Adipose tissue (tissue), 3 donors: ENCODE measurements at places on chromosomes 2 and 18. TPM values are rescaled to one million over a fixed set of nuclear protein-coding genes. Genes with fewer than 3 reads are reported as not detected.

Gene PDE1A
- 27.3 TPM for polyA plus RNA-seq

Gene ABCG5
- polyA plus RNA-seq: 0.06 TPM

Gene TIGD1
- polyA plus RNA-seq: 1.2 TPM

Gene PSMA8
- not detected for polyA plus RNA-seq

Gene UGT1A5
- not detected for polyA plus RNA-seq

Gene ZNF2
- polyA plus RNA-seq: 0.79 TPM

Gene POTEI
- polyA plus RNA-seq: under 0.01 TPM

Gene BOK
- polyA plus RNA-seq: 43.2 TPM

Gene TBR1
- 0.03 TPM for polyA plus RNA-seq

Gene NT5C1B
- polyA plus RNA-seq: not detected

Gene HRH4
- polyA plus RNA-seq: 0.11 TPM

Gene COQ10B
- polyA plus RNA-seq: 25.4 TPM

Gene DOK6
- polyA plus RNA-seq: 0.13 TPM

Gene TUBA3D
- polyA plus RNA-seq: not detected

Gene TRIM43
- polyA plus RNA-seq: not detected

Gene KCNF1
- not detected for polyA plus RNA-seq

Gene KCNG2
- 0.05 TPM for polyA plus RNA-seq

Gene DBI
- polyA plus RNA-seq: 207 TPM

Gene CYTIP
- 1.3 TPM for polyA plus RNA-seq

Gene FN1
- 76.8 TPM for polyA plus RNA-seq

Gene SP140
- polyA plus RNA-seq: 0.48 TPM

Gene ALK
- polyA plus RNA-seq: 0.13 TPM

Gene VIT
- polyA plus RNA-seq: 10.2 TPM

Gene KLHL14
- 0.22 TPM for polyA plus RNA-seq

Gene ZFAND2B
- polyA plus RNA-seq: 27.3 TPM

Gene KIAA1328
- 1.6 TPM for polyA plus RNA-seq

Gene CNTNAP5
- not detected for polyA plus RNA-seq

Gene PROKR1
- polyA plus RNA-seq: 1.1 TPM

Gene AGXT
- polyA plus RNA-seq: 0.39 TPM

Gene FANCL
- 4.7 TPM for polyA plus RNA-seq

Gene TTC21B
- polyA plus RNA-seq: 6.3 TPM

Gene MAP3K2
- 4.0 TPM for polyA plus RNA-seq

Gene IL1F10
- not detected for polyA plus RNA-seq

Gene ACTR1B
- 55.3 TPM for polyA plus RNA-seq

Gene KYNU
- polyA plus RNA-seq: 7.8 TPM
